ENCODE measurements at places on chromosomes 16 and 17.

- DNase-seq = peak; percentile 42
These were observed 57.9 kb upstream of the CLEC19A start for GRCh38 chr16:19227643-19228042.

GRCh38 chr16:29985271-29985811 lies 10.1 kb downstream of the HIRIP3 start:
- DNase-seq = no peak

- DNase-seq = no peak
These were observed 330.3 kb upstream of the XYLT1 start for GRCh38 chr16:17801068-17801467.

DNA sequence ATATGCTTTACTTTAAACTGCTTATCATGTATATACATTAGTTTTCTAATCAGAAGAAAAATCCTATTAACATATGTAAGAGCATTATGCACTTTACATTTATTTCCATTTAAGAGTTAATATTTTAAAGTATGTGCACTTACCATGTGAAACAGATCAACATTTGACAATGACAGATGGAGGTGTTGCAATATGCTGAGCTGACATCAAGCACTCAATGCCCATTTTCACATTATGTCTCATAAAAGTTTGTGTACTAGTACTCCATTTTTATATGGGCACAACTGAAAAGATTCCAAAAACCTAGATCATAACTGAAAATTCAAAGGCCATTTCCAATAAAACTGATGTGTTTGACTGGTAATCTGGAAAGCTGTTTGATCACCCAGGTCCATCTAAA lies 420.9 kb upstream of the SOX9 start:
- DNase-seq = no peak

DNA sequence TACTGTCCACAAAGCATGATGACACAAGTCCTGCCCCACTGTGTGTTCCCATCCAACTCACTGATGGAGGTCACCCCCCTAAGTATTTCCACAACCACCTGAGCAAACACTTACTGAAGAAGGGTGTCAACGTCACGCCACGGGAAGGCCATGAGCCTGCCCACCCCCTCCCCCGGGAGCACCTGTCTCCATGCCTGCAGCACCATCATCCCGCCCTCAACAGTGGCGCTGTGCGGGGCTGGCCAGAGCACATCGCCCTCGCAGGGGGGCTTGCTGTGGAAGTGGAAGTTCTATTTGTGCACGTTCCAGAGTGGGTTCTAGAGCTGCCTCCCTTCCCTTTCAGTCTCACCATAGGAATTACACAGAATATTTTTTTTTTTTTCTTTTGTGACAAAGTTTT lies 4.3 kb upstream of the MBTPS1 start:
- no peak for DNase-seq
